Natural killer cell treated with Interleukin-12 subunit alpha and Interleukin-12 subunit beta and Interleukin-15 and Interleukin-18, amount 100 ng/mL, for 72 hours (primary cell): ENCODE measurements at places on chromosomes 2 and 18. TPM values are rescaled to one million over a fixed set of nuclear protein-coding genes. Genes with fewer than 3 reads are reported as not detected.

The MAP3K19 gene
- not detected for total RNA-seq

The KLHL41 gene
- not detected for total RNA-seq

The BMP10 gene
- total RNA-seq: not detected

The UGT1A10 gene
- total RNA-seq: not detected

The GPR39 gene
- total RNA-seq: not detected

The RGPD4 gene
- not detected for total RNA-seq

The UBE2E3 gene
- 36.5 TPM for total RNA-seq

The IL1RL1 gene
- 57.7 TPM for total RNA-seq

The TLX2 gene
- total RNA-seq: 0.95 TPM

- DNase-seq: no peak
- peaks cover 9% of the 10 kb centered on the region for H3K36me3 ChIP-seq
- H3K27ac ChIP-seq: no peak overlapping the region
- no peaks in the 10 kb centered on the region for H3K27me3 ChIP-seq
- no peaks in the 10 kb centered on the region for H3K4me1 ChIP-seq
These were observed 53.5 kb upstream of the GALNT13 start for GRCh38 chr2:153818242-153818641.

- peak within 1 kb of the TSS; percentile 99 for H3K4me3 ChIP-seq
- no peaks in the 10 kb centered on the region for H3K27me3 ChIP-seq
- peaks cover 12% of the 10 kb centered on the region for H3K4me1 ChIP-seq
These were observed at the start of gene C2orf15 for GRCh38 chr2:99141110-99142108. Gene C2orf15 (plus strand): TSS chr2:99141707. CDS start chr2:99150559, 8,852 bp downstream.

GRCh38 chr2:191846515-191847476, at the start of gene CAVIN2:
Gene CAVIN2 (minus strand): TSS chr2:191847088. CDS start chr2:191846925, 163 bp downstream.
- no peak within 1 kb of the TSS for H3K4me3 ChIP-seq
- no peaks in the 10 kb centered on the region for H3K36me3 ChIP-seq
- peaks cover 3% of the 10 kb centered on the region for H3K4me1 ChIP-seq
- DNase-seq: no peak

GRCh38 chr2:48483506-48483905, 46.4 kb upstream of the STON1 start:
- H3K27ac ChIP-seq: no peak overlapping the region
- no peak for DNase-seq
- H3K36me3 ChIP-seq: peaks cover 15% of the 10 kb centered on the region
- H3K27me3 ChIP-seq: no peaks in the 10 kb centered on the region
- H3K4me3 ChIP-seq: no peak overlapping the region

DNA sequence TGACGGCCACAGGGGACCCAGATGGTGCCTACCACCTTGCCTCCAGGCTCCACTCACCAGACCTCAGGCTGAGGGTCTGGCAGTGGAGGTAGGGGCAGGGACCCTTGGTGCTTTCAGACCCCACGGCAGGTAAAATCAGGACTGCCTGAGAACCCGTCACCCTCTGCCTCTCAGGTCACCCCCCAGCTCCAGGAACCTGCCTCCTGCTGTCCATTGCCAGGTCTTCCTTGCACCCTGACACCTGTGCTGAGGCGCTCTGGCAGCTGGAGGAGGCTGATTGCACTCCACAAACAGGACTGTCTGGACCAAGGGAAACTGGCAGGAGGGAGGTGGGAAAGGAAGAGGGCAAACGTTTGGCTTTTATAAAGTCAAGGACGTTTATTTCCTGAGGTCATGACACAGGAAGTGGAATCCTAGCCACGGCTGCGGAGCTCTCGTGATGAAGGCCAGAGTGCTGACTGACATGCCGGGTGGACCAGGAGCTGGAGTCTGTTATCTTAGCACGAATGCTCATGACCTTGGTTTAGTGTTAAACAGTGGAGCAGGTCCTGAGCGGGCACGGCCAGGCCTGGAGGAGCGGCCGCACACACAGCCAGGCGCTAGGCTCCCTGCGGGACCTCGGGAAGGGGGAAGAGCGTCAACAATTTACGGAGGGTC, 40.5 kb downstream of the ANO7 start:
- peaks cover 18% of the 10 kb centered on the region for H3K4me1 ChIP-seq
- no peaks in the 10 kb centered on the region for H3K27me3 ChIP-seq
- H3K4me3 ChIP-seq: no peak overlapping the region
- H3K36me3 ChIP-seq: peaks cover 19% of the 10 kb centered on the region

GRCh38 chr18:24227977-24228666, 89.3 kb downstream of the CABYR start:
- no peak overlapping the region for H3K27ac ChIP-seq
- no peaks in the 10 kb centered on the region for H3K4me1 ChIP-seq
- no peaks in the 10 kb centered on the region for H3K36me3 ChIP-seq
- peaks cover 23% of the 10 kb centered on the region for H3K27me3 ChIP-seq

DNA sequence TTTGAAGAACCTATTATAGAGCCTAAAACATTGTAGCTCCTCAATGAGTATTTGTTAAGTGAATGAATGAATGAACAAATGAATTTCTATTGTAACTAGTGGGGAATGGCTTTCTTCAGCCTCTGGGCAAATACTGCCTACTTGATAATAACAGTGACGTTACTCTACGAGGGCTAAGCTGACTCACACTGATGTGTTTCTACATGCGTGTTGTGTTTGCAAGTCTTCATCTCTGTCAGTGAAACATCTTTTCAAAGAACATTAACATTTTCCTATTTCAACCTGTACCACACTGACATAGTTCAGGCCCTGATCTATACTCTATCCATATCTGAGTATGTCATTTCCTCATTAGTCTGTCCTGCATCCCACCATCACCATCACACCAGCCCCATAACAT, 319.9 kb upstream of the ACVR2A start:
- H3K4me3 ChIP-seq: no peak overlapping the region
- H3K4me1 ChIP-seq: no peaks in the 10 kb centered on the region
- H3K27me3 ChIP-seq: no peaks in the 10 kb centered on the region
- DNase-seq: no peak
- H3K27ac ChIP-seq: no peak overlapping the region
- no peaks in the 10 kb centered on the region for H3K36me3 ChIP-seq

DNA sequence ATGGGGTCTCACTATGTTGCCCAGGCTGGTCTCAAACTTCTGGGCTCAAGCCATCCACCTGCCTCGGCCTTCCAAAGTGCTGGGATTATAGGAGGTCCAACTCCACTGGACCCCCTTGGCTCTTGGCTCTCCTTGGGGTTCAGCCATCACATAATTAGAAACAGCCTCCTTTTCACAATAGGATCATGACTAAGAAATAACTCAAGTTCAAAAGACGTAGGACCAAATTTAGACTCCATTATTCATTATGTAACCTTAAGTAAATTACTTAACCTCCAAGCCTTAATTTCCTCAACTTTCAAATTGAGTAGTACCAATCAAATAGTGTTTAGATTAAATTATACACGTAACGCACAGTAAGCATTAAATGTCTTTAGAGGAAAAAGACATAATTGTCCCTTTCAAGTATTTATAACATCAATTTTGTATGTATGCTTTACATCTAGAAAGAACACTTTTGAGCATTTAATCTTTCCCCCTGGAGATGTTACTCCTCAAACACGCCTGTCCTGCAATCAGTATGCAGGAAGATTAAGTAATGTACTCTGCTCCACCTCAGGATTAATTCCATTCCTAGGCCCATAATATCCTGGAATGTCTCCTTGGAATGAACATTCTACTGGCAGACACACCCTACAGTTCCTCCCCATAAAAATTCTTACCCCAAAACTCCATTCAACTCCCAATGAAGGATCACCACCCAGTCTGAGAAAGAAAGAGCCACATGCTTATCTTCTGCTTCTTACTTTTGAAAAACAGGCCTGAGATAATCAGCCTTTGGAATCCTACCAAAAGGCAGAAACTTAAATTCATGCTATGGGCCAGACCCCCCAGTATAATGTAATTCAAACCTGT, 49.1 kb downstream of the COBLL1 start:
- no peak overlapping the region for H3K4me3 ChIP-seq
- no peak overlapping the region for H3K27ac ChIP-seq
- no peaks in the 10 kb centered on the region for H3K4me1 ChIP-seq
- DNase-seq: no peak

GRCh38 chr2:19819097-19820065, 82.4 kb downstream of the TTC32 start:
- H3K4me1 ChIP-seq: no peaks in the 10 kb centered on the region
- H3K36me3 ChIP-seq: no peaks in the 10 kb centered on the region
- H3K27ac ChIP-seq: no peak overlapping the region
- H3K4me3 ChIP-seq: no peak overlapping the region
- H3K27me3 ChIP-seq: peaks cover 8% of the 10 kb centered on the region

DNA sequence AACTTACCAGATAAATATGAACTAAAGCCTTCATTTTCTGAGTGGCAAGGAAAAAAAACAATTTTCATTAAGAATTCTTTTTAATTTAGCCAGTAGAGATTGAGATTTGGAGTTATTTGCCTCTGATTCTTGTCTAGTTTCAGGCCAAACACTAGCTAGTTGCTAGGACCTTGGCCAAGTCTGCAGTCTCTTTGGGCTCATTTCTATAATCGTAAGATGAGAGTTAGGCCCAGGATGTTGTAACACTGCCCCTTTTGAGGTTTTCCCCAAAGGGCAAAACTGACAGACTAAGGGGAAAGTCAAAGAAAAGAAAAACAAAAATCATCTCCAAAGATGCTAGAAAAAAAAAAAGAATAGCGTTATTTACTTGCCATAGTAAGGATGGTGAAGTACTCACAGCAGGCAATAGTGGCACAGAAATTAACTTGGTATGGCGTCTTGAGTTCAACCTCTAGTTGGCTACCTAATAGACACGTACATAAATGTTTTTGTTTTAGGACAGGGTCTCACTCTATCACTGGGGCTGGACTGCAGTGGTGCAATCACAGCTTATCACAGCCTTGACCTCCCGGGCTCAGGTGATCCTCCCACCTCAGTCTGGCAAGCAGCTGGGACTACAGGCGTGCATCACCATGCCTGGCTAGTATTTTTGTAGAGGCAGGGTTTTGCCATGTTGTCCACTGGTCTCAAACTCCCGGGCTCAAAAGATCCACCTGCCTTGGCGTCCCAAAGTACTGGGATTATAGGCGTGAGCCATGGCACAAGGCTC, 23.0 kb upstream of the ADAM17 start:
- H3K27me3 ChIP-seq: no peaks in the 10 kb centered on the region
- peaks cover 6% of the 10 kb centered on the region for H3K4me1 ChIP-seq
- H3K4me3 ChIP-seq: no peak overlapping the region
- no peaks in the 10 kb centered on the region for H3K36me3 ChIP-seq
- no peak for DNase-seq

GRCh38 chr2:150710916-150711315, 223.4 kb upstream of the RND3 start:
- no peak overlapping the region for H3K4me3 ChIP-seq
- no peak for DNase-seq
- H3K27ac ChIP-seq: no peak overlapping the region
- no peaks in the 10 kb centered on the region for H3K36me3 ChIP-seq
- no peaks in the 10 kb centered on the region for H3K4me1 ChIP-seq
- no peaks in the 10 kb centered on the region for H3K27me3 ChIP-seq

- H3K27ac ChIP-seq: no peak overlapping the region
- no peaks in the 10 kb centered on the region for H3K36me3 ChIP-seq
- H3K27me3 ChIP-seq: peaks cover 3% of the 10 kb centered on the region
- H3K4me1 ChIP-seq: no peaks in the 10 kb centered on the region
- no peak overlapping the region for H3K4me3 ChIP-seq
- DNase-seq: no peak
These were observed 25.0 kb upstream of the FAHD2A start for GRCh38 chr2:95377216-95378123.

- H3K4me3 ChIP-seq: no peak overlapping the region
- DNase-seq: no peak
- H3K36me3 ChIP-seq: no peaks in the 10 kb centered on the region
These were observed 133.6 kb upstream of the ERBB4 start for GRCh38 chr2:212672186-212672585.

DNA sequence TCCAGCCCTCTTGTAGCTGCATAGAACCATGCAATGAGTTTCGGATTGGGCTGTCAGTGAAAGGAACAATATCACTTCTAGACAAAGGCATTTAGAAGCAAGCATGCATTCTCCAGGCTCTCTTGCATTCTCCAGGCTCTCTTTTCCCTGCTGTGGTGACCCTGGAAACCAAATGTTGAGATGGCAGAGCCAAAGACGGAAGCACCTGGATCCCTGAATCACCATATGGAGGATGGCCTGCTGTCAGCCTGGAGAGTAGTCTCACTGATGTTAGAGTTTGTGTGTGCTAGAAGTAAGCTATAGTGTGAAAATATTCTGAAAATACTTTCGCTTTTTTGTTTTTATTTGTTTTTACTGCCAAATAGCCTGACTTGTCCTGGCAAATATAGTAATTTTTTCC, 203.9 kb downstream of the C1D start:
- H3K4me3 ChIP-seq: no peak overlapping the region
- H3K4me1 ChIP-seq: no peaks in the 10 kb centered on the region
- H3K27me3 ChIP-seq: peaks cover 20% of the 10 kb centered on the region
- no peak for DNase-seq
- no peak overlapping the region for H3K27ac ChIP-seq

DNA sequence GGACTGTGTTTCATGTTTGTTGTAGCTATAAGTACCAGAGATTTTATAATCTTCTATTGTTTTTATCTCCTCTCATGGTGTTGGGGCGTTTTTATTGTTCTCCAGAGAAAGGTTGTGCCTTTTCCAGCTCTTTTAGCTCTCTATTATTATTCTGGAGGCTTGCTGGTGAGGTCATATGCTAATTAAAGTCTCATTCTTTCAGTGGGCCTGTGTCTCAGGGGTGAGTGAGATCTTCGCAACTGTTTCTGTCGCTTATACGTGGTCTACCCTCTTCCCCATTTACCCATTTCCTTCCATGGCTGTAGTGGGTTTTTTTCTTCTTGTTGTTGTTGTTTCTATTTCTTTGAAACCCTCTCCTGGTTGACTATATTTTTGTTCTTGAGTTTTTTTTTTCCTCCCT, 584.9 kb downstream of the TMEM182 start:
- no peaks in the 10 kb centered on the region for H3K27me3 ChIP-seq
- no peak for DNase-seq
- H3K4me3 ChIP-seq: no peak overlapping the region

- no peaks in the 10 kb centered on the region for H3K27me3 ChIP-seq
- peaks cover 7% of the 10 kb centered on the region for H3K36me3 ChIP-seq
- peak overlapping the region; percentile 27 for H3K27ac ChIP-seq
These were observed 12.1 kb downstream of the RNF149 start for GRCh38 chr2:101296371-101296770.

DNA sequence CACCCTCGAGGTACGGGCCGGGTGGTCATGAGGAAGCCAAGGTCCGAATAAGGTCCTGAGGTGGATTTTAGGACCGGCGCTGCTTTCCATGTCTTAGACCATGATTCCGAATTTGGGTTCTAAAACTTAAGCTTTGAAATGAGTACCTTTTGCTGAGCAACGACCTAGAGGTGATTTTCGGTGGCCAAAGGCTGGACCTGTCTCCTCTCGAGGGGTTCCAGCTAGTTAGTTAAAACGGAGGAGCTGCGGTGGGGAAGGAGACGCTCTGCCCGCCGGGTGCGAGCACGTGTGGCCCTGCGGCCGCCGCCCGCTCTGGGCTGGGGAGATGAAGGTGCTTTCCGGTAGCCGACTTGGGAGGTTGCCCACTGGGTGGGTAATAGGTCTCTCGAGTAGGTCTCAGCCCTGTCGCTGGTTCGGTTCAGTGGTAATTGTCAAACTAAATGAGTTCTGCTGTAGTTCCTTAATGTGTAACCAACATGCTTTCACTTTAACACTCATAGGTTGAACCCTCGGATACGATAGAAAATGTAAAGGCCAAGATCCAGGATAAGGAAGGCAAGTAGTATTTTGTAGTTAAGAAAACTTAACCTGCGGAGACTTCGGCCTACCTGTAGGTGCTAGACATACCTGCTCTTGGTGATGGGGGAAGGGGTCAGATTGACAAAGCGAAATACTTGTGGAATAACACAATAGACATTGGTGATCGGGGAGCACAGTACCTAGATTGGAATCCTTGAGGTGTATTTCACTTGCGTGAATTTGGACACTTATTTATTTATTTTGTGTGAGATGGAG, 572 bp downstream of the RPS27A start:
- peak; percentile 79 for DNase-seq
- peak overlapping the region; percentile 100 for H3K4me3 ChIP-seq
- H3K4me1 ChIP-seq: peaks cover 50% of the 10 kb centered on the region
- H3K36me3 ChIP-seq: peaks cover 30% of the 10 kb centered on the region

- no peaks in the 10 kb centered on the region for H3K27me3 ChIP-seq
- H3K4me3 ChIP-seq: no peak overlapping the region
These were observed 63.7 kb downstream of the VIL1 start for GRCh38 chr2:218482651-218483050.
